ENCODE measurements at places on chromosomes 1 and 21.

DNA sequence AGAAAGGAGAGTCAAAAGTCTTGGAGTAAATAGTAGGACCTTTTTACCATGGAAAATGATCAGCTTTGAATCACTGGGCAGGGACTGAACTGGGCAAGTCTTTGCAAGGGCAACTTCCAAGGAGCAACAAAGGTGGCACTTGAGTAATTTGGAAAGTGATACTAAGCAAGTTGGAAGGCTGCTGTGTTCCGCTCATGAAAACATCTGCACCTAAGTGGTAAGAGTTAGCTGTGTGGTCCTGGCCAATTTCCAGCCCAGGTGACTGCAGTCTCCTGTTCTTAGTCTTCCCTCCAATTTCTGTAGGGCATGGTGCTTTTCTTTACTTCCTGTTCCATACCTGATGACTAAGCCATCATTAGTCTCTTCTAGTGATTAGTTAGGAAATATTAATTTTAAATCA, 35.5 kb upstream of the PRDM2 start:
- no peak for DNase-seq

DNA sequence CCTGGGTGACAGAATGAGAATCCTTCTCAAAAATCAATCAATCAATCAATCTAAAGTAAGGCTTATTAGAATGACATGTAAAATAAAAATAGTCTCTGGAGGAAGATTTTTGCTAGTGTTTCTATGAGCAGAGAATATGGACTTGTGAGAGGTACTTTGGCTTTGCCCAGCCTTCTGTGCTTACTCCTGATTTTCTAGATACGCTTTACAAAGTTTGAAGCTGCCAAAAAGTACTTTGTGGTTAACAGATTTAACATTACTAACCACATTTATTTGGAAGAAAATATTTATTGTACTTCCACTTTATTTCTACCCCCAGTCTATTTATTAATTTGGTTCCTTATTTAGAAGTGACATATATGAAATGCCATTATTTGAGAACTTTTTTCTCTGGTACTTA, 41.0 kb downstream of the CEP350 start:
- no peak for DNase-seq

GRCh38 chr1:218025454-218025853, 259.6 kb upstream of the RRP15 start:
- no peak for DNase-seq

GRCh38 chr21:29293495-29293894, 5.2 kb upstream of the BACH1 start:
- DNase-seq, result peak; percentile 70

DNA sequence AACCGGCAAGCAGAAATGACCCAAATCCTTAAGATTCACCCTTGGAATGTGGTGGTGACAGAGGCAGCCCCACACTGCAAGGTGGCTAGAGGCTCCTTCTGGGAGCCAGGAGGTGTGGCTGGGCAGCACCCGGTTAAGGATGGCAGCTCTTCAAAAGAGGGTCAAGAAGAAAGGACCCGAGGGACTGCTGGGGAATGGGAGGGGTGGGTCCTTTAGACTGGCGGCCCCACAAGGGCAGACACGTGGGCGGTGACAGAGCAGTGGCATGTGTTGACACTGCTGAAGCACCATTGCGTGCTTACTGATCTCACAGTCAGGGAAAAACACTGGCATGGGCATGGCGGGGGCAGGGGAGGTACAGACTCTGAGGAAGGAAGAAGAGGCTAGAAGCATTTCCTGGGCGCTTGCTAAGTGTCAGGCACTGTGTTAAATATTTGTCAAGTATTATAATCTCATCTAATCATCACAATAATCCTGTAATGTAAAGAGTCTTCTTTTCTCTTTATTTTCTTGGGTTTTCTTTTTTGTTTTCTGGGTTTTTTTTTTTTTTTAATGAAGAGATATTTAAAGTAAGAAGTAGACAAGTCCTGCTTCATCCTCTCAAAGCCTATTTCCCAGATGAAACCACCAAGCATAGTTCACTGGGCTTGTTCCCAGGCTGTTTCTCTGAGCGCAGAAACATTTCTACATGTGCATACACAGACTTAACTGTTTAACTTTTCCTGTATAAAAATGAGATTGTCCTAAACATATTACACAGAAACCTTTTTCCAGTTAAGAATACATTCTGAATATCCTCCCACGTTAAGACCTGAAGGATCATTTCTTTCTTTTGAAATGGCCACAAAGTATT, 165.8 kb upstream of the EDN2 start:
- peak; percentile 40 for DNase-seq
